Thymus (tissue), 14 donors: ENCODE measurements at places on chromosomes 2 and 18. TPM values are rescaled to one million over a fixed set of nuclear protein-coding genes. Genes with fewer than 3 reads are reported as not detected.

DNA sequence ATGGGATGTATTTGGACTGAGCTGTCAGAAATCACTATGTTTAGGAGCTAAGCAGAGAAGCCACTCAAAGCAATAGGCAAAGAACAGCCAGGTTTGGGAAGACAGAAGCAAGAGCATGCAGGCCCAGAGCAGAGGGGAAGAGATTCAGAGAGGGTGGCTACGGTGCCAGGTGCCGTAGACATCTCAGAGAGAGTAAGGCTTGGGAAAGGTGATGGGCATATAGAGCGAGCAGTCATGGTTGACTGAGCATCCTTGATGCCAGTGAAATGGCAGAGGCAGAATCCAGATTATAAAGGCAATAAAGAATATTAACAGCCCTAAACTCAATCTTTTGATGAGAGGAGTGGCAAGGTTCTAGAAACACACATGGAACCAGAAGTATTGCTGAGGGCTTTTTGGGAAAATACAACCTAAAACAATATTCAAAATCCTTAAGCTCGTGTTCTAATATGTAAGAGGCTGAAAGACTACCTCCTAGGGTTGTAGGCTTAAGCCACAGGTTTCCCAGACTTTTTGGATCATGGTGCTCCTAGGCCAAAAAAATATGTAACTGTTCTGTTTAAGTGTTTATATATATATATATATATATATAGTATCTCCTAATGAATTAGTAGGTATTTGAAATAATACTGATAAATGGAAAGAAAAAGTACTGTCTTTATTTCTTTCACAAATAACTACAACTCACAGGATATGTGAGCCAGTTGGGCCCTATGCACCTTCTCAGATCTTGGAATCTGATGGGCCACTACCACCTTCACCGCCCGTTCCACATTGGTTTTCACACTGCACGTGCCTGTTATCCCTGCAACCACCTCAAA is 113.3 kb downstream of the MYCN start:
- H3K36me3 ChIP-seq: no peaks in the 10 kb centered on the region
- H3K27me3 ChIP-seq: no peaks in the 10 kb centered on the region
- H3K4me3 ChIP-seq: no peak overlapping the region
- DNase-seq: no peak
- H3K4me1 ChIP-seq: peaks cover 6% of the 10 kb centered on the region

DNA sequence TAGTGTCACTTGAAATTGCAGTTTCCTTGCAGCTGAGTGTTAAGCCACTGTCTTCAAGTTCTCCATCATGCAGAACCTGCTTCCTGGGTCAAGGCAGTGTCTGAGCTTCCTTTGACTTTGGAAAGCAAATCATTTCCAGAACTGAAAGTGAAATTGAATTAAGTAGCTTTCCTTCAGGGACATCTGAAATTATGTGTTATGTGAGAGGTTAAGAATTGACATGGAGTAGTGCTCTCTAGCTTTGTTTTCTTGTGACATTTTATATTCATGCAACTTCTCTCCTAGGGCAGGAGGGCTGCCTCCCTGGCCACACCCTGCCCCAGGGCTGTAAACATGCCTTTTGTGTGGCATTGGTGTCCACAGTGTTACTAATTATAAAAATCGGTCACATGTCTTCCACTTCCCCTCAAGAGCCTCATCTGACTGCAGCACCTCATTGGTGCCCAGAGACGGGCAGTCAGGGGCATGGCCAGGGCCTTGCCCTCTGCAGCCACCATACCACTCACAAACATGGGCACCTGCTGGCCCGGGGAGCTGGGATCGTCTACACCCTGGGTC is 14.4 kb downstream of the RAB12 start:
- no peak overlapping the region for H3K27ac ChIP-seq
- no peaks in the 10 kb centered on the region for H3K27me3 ChIP-seq
- H3K4me3 ChIP-seq: no peak overlapping the region
- peaks cover 28% of the 10 kb centered on the region for H3K36me3 ChIP-seq
- DNase-seq: no peak

The PFN4 gene
- total RNA-seq: 0.90 TPM

The HOXD3 gene
- total RNA-seq: 0.28 TPM
